Keratinocyte (primary cell): ENCODE measurements at places on chromosomes 6 and 20. TPM values are rescaled to one million over a fixed set of nuclear protein-coding genes. Genes with fewer than 3 reads are reported as not detected.

ZFP64 gene
- polyA plus RNA-seq: 27.9 to 36.1 TPM (median 34.3 TPM) in 3 replicates

C4B gene
- 1.3 to 2.8 TPM (median 1.8 TPM) in 3 replicates for polyA plus RNA-seq

DEFB132 gene
- polyA plus RNA-seq: not detected in 3 replicates

- no peak overlapping the region for H3K27ac ChIP-seq
- DNase-seq: no peak
- no peaks in the 10 kb centered on the region for H3K36me3 ChIP-seq
- H3K27me3 ChIP-seq: no peaks in the 10 kb centered on the region
- H3K4me3 ChIP-seq: no peak overlapping the region
Measured at GRCh38 chr6:112618849-112619248, 271.7 kb downstream of the RFPL4B start.

GRCh38 chr20:58048096-58048702, 180.3 kb downstream of the ANKRD60 start:
- H3K27me3 ChIP-seq: peaks cover 30% of the 10 kb centered on the region
- H3K4me1 ChIP-seq: no peaks in the 10 kb centered on the region
- no peak overlapping the region for H3K4me3 ChIP-seq
- peak; percentile 28 for DNase-seq

- DNase-seq: no peak
- no peaks in the 10 kb centered on the region for H3K4me1 ChIP-seq
- no peak overlapping the region for H3K4me3 ChIP-seq
- H3K27ac ChIP-seq: no peak overlapping the region
- H3K36me3 ChIP-seq: no peaks in the 10 kb centered on the region
Measured at GRCh38 chr20:56350842-56351241, 7.9 kb upstream of the FAM210B start.

TNXB gene
- polyA plus RNA-seq: 0.02 to 0.25 TPM (median 0.06 TPM) in 3 replicates

MYB gene
- polyA plus RNA-seq: 0.04 to 0.06 TPM in 2 of 3 replicates, not detected in the other

DNA sequence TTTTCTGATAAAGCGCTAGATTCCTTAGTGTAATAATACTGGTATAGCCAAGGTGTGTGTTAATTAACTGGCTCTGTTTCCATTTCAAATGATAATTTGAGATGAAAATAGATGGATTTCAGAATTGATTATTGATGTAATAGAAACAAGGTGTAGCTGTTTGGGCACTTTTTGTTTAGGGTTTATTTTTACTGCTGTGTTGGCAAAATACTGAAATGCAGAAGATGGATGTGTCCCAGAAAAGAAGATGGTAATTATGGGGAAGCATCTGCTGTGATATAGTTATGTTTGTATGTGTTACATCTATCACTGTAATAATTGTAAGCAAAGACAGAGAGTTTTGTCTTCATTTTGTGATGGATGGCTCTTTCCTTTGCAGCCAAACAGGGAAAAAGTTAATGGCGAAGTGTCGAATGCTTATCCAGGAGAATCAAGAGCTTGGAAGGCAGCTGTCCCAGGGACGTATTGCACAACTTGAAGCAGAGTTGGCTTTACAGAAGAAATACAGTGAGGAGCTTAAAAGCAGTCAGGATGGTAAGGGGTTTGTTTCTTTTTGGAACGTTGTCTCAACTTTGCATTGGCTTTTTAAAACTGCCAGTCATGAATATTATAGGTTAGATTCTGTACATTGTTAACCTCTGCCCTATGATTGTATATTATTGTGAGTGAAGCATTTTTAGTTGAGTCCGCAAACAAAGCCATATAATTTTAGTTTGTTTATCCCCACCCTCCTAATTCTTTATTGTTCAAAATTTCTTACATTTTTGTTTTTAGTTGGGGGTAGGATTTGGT, 8.6 kb upstream of the ACAT2 start:
- no peak overlapping the region for H3K27ac ChIP-seq
- H3K4me1 ChIP-seq: peaks cover 3% of the 10 kb centered on the region
- peaks cover 22% of the 10 kb centered on the region for H3K36me3 ChIP-seq
- H3K4me3 ChIP-seq: no peak overlapping the region
- no peaks in the 10 kb centered on the region for H3K27me3 ChIP-seq

HSPA1L gene
- 0.31 to 0.60 TPM (median 0.54 TPM) in 3 replicates for polyA plus RNA-seq

PPP1R3G gene
- 0.01 to 0.06 TPM (median 0.02 TPM) in 3 replicates for polyA plus RNA-seq

RSPO3 gene
- polyA plus RNA-seq: not detected in 3 replicates

DNA sequence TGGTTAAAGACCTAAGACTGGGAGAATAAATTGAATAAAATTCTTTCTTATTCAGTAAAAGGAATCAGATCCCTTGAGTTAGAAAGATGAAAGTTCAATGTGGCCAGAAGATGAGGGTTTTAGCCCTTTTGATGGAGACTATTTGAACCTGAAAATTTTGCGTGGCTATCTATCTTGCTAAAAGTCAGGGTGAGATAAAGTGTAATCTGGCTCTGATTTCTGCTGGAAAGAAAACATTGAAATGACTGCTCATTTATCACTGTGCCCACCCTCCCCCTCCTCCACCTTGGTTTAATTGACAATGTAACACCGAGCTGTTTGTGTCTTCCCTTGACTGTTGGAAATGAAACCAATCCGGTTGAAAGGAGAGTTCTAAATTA, 32.9 kb upstream of the TCF21 start:
- DNase-seq: no peak
- no peak overlapping the region for H3K4me3 ChIP-seq
- no peak overlapping the region for H3K27ac ChIP-seq
- H3K27me3 ChIP-seq: peaks cover 39% of the 10 kb centered on the region
- no peaks in the 10 kb centered on the region for H3K36me3 ChIP-seq
- no peaks in the 10 kb centered on the region for H3K4me1 ChIP-seq

GRCh38 chr20:63011798-63012197, 5.0 kb upstream of the BHLHE23 start:
- DNase-seq: no peak
- H3K27me3 ChIP-seq: peaks cover 86% of the 10 kb centered on the region
- no peaks in the 10 kb centered on the region for H3K36me3 ChIP-seq
- no peak overlapping the region for H3K27ac ChIP-seq
- H3K4me3 ChIP-seq: no peak overlapping the region

DNA sequence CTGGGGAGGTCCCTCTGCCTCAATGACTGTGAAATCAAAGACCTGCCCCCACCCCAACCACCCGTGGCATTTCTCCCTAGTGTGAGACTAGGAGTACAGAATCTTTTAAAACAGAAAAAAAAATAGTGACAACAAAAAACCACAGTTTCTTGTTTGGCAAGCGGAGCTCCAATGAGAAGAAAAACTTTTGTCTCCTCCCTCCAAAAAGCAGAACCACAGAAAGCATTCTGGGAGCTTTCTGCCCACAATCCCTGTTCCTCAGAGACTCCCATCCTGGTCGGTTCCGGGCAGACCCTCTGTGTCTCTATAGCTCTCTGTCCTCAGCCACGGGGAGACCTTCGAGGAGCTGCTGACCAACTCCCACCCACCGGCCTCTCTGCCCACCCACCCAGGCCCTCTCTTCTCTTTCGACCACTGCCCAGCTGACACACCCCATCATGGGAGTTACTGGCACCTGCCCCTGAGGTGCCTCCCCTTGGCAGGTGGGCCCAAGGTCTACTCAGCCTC, 4.9 kb downstream of the PREX1 start:
- no peaks in the 10 kb centered on the region for H3K36me3 ChIP-seq
- peaks cover 19% of the 10 kb centered on the region for H3K27me3 ChIP-seq
- DNase-seq: no peak

RBPJL gene
- not detected in 3 replicates for polyA plus RNA-seq

- peaks cover 53% of the 10 kb centered on the region for H3K27me3 ChIP-seq
- H3K4me3 ChIP-seq: no peak overlapping the region
Measured at GRCh38 chr20:58174708-58175280, 53.7 kb downstream of the ANKRD60 start.

CNR1 gene
- not detected in 3 replicates for polyA plus RNA-seq

RSPO4 gene
- not detected in 3 replicates for polyA plus RNA-seq

DNA sequence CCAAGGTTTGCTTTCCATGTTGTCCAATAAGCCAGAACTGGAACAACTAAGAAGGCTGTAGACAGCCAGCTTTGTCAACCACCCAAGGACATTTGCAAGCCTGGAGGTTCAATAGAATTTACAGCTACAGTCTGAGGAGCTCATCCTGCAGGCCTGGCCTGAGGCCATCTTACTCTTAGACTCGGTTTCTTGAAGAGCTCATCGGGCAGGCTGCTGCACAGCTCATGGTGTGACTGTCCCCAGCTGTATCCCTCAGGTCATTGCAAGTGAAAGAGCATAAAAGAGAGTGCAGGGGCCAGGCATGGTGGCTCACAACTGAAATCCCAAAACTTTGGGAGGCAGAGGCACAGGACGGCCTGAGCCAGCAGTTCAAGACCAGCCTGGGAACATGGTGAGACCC, 96.9 kb upstream of the FOXQ1 start:
- H3K27ac ChIP-seq: no peak overlapping the region
- no peaks in the 10 kb centered on the region for H3K4me1 ChIP-seq
- no peaks in the 10 kb centered on the region for H3K27me3 ChIP-seq
- DNase-seq: no peak
- H3K4me3 ChIP-seq: no peak overlapping the region
- no peaks in the 10 kb centered on the region for H3K36me3 ChIP-seq

GRCh38 chr6:138560130-138560860, 61.0 kb upstream of the NHSL1 start:
- no peak for DNase-seq
- H3K27ac ChIP-seq: no peak overlapping the region
- no peaks in the 10 kb centered on the region for H3K36me3 ChIP-seq
- H3K4me1 ChIP-seq: peaks cover 18% of the 10 kb centered on the region

GRCh38 chr6:134458857-134459657, 141.1 kb upstream of the SGK1 start:
- H3K36me3 ChIP-seq: no peaks in the 10 kb centered on the region
- no peak for DNase-seq
- no peaks in the 10 kb centered on the region for H3K27me3 ChIP-seq
- no peak overlapping the region for H3K4me3 ChIP-seq
- H3K4me1 ChIP-seq: peaks cover 13% of the 10 kb centered on the region

DNA sequence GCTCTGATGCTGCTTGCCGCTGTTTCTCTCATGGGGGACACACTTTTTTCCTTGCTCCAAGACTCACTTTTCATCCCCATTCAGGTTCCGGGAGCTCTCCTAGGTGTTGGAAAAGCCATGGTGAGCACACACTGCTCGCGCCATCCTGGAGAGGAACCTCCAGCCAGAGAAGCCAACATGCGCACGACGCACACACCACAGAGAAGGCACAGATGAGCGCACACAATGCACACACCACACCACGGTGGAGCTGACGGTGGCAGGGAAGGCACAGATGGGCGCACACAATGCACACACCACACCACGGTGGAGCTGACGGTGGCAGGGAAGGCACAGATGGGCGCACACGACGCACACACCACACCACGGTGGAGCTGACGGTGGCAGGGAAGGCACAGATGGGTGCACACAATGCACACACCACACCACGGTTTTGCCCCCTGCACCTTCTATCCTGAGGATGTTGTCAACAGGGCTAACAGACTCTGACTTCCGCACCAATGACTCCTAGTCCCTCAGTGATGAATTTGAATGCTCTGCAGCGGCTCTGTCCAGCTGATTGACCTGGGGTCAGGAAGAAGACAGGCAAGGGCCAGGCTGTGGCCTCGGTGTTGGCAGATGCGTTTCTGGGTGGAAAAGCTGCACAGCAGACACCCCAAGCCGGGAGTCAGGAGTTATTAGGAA, 154.7 kb downstream of the ERMARD start:
- H3K36me3 ChIP-seq: no peaks in the 10 kb centered on the region
- H3K27me3 ChIP-seq: no peaks in the 10 kb centered on the region
- DNase-seq: no peak
- H3K4me3 ChIP-seq: no peak overlapping the region
- no peak overlapping the region for H3K27ac ChIP-seq

DNA sequence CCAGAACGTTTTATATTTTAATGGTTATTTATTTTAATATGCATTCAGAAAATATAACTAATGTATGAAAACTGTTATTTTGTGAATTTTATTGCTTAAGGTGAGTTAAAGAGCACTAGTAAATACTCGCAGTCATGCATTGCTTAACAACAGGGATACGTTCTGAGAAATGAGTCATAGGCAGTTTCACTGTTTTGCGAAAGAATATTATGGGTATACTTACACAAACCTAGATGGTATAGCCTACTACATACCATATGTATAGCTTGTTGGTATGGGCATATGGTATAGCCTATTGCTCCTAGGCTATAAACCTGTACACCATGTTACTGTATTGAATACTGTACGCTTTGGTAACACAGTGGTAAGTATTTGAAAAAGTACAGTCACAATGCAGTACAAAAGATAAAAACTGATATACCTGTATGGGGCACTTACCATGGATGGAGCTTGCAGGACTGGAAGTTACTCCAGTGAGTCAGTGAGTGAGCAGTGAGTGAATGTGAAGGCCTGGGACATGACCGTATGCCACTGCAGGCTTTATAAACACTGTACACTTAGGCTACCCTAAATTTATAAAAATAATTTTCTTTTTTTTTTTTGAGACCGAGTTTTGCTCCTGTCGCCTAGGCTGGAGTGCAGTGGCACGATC, 38.5 kb downstream of the ARFGEF2 start:
- no peak overlapping the region for H3K4me3 ChIP-seq
- peak overlapping the region; percentile 58 for H3K27ac ChIP-seq
- no peak for DNase-seq
- peaks cover 10% of the 10 kb centered on the region for H3K36me3 ChIP-seq
- H3K27me3 ChIP-seq: no peaks in the 10 kb centered on the region
- H3K4me1 ChIP-seq: peaks cover 5% of the 10 kb centered on the region

GRCh38 chr6:40425192-40425919, 161.8 kb downstream of the LRFN2 start:
- no peak overlapping the region for H3K27ac ChIP-seq
- no peaks in the 10 kb centered on the region for H3K36me3 ChIP-seq
- peaks cover 3% of the 10 kb centered on the region for H3K27me3 ChIP-seq
- DNase-seq: no peak
- H3K4me3 ChIP-seq: no peak overlapping the region
- no peaks in the 10 kb centered on the region for H3K4me1 ChIP-seq

DNA sequence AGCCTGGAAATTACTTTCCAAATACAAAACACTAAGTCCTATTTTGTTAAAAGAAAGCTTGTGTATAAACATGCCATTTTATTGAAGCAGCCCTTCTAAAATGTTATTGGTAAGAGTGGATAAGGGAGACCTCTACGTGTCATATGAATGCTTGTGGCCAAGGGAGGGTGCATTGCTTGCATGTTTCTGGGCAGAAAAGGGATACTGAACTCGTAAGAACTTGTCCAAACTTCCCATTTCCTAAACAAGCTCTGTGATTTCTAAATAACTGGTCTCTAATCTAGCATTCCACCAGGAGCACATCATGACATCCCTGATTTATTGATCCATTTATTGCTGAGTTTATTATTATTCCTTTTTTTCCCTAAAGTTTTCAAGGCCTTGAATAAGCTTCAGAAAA, 474.1 kb downstream of the CD109 start:
- no peak overlapping the region for H3K4me3 ChIP-seq
- no peaks in the 10 kb centered on the region for H3K36me3 ChIP-seq
- no peaks in the 10 kb centered on the region for H3K4me1 ChIP-seq

NTSR1 gene
- polyA plus RNA-seq: 0.24 to 1.4 TPM (median 0.55 TPM) in 3 replicates

DNA sequence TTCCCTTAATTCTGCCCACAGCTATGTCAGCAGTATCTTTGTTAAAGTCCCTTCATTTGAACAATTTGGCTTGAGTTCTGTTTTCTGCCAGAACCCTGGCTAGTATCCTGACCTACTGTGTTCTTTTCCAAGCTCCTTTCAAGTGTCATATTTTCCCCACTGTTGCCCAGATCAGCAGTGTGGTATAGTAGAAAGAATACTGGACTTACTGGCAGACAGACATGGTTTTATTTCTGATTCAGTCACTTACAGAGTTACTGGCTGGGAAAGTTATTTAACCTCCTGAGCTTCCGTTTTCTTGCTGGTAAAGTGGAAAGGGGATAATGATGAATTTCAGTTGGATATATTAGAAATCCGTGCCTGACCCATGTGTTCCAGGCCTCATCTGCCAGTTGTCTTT, 39.8 kb upstream of the RAB23 start:
- no peak overlapping the region for H3K27ac ChIP-seq
- H3K4me1 ChIP-seq: peaks cover 16% of the 10 kb centered on the region
- no peaks in the 10 kb centered on the region for H3K27me3 ChIP-seq
- H3K4me3 ChIP-seq: no peak overlapping the region
